ENCODE measurements at places on chromosomes 3 and 15.

DNA sequence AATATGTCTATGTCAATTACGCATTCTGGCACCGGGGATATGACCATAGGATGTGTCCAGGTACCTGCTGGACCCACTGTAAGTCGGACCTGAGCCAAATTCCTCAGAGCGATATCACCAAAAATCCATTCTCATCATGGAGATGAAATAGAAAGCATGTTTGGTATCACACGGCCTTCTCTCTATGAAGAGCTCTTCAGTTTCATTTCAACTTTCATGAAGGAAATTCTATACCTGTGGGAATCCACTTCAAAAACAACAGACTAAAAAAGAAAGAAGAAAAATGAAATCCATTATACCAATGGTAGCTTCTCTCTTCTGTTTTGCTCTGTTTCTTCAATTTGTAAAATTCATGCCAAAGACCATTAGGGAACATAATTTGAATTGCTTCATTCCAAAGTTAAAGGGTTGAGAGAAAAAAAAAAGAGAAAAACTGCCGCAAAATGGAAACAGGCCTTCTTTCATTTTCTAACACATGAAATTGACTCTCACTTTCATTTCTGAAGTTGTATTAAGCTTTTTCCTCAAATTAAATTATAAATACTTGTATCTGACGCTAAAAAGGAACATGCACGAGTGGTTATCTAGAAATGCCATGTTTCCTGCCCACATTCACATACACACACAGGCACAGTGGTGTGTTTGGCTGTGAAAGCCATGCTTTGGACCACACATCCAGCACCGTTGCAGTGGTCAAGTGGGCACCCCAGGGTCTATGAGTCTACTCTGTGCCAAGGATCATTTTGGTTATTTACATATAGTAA lies 46.9 kb upstream of the DIPK2A start:
- no peak for ATAC-seq

DNA sequence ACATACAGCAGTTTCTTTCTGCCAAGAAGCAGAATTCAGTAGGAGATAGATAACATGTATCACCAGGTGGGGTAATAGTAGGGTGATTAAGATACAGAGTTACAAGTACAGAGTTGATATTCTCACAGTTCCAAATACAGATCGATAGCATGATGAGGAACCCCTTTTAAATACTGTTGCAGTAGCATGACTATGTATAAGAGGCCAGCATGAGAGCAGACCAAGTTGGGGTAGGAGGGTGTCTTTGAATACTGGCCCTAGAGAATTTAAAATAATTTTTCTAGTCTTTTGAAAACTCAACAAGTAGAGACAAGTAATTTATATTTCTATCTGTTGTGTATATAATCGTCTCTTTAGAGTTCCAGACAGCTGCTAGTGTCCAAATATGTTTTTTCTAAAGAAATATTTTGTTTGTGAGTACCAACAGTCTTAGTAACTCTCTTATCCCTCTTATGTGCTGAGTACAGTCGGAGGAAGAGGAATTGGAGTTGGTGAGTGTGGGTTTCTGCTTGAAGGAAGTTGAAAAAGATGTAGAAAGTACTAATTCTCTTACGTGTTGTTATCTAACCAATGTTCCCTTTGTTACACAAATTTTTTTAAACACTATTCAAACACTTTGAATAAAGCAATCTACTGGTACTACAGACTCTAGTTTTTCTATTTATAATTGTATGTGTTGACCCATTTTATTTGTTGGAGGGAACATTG lies 30.2 kb downstream of the LYSMD4 start:
- peak; percentile 18 for ATAC-seq

DNA sequence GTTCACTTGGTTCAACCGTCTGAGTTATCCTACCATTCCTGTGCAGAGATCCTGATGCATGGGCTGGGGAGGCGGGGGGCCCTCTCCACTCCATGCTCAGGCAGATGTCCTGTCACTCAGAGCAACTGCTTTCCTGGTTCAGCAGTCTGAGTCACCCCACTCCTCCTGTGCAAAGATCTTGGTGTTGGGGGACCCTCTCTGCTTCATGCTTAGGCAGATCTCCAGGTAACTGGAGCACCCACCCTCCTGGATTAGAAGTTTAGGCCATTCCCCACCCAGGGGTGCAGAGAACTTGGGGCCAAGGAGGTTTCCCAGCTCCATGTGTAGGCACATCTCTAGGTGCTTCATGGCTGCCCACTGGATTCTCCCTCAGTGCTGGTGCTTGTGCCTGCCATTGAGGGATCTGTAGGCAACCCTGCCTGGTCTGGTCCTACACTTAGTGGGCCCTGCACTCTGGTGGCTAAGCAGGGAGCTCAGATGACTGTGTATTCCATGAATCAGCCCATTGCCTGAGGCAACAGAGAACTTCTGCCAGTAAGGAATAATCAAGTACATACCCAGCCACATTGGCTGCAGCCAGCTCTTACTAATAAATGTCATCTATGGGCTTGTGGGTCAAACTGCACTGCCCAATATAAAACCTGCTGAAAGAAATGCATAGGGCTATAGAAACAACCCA lies 465.4 kb upstream of the THBS1 start:
- ATAC-seq = no peak

DNA sequence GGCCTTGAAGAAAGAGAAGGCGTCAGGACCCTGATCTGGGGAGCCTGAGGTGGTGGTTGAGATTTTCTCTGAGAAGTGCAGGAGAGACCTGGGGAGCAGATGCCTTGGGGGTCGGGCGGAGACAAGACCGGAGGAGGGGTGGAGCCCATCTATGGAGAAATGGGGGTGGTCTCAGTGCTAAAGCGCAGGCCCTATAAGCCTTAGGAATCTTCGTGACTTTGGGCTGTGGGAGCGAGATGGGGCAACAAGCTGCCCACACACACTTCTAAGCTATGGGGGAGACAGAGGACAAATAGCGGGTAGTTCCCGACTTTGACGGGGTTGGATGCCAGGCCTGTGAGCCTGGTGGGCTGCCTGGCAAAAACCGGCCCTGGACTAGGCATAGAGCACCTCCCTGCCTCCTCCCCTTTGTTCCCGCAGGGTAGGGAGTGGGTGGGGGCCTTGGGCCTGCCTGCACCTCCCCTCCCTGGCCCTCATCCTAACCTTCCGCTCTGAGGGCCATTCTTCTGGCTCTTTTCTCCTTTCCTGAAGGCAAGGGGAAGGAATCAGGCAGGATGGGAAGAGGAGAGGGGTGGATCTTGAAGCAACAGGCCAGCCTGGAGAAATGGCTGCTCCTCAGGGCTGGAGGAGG lies 880 bp downstream of the NISCH start:
- peak; percentile 63 for ATAC-seq

GRCh38 chr3:184740509-184741258 lies 28.8 kb upstream of the MAGEF1 start:
- no peak for ATAC-seq

- ATAC-seq = no peak
Observed at GRCh38 chr15:61822511-61822910, 237.7 kb downstream of the VPS13C start.

GRCh38 chr3:124498891-124499290 lies 231.4 kb upstream of the UMPS start:
- no peak for ATAC-seq

DNA sequence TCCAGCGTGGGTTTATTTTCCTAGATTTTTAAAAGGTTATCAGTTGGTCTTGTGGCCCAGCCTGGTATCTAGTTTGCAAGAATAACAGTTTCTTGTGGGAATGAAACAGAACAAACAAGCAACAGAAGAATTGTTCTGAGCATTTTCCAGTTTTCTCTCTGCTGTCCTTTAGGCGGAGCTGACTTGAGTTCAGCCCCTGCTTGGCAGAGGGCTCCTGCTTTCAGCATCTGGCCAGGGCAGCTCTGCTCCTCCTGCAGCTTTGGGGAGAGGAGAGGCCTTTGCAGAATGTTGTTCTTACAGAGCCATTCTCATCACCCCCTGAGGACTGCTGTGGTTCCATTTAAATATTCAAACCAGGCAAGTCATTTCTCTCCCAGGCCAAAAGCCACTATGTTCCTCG lies 117.7 kb downstream of the ALDH1A2 start:
- no peak for ATAC-seq

DNA sequence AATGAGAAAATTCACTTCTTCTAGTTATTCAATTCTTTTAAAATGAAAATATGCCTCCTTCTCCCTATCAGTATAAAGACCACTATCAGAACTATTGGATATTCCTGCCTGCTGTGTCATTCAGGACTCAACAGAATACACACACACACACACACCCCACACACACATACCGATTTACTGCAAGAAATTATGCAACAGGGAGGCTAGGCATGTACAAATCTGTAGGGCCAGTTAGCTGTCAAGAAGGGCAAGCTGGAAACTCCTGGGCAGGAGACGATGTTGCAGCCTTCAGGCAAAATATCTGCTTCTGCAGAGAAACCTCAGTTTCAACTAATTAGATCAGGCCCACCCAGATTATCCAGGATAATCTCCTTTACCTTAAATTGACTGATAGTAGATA lies 13.9 kb upstream of the RYR3 start:
- ATAC-seq = no peak

GRCh38 chr15:62426387-62426956 lies 261.4 kb upstream of the C2CD4B start:
- no peak for ATAC-seq

- no peak for ATAC-seq
Observed at GRCh38 chr15:34258151-34258550, 33.3 kb downstream of the EMC4 start.

DNA sequence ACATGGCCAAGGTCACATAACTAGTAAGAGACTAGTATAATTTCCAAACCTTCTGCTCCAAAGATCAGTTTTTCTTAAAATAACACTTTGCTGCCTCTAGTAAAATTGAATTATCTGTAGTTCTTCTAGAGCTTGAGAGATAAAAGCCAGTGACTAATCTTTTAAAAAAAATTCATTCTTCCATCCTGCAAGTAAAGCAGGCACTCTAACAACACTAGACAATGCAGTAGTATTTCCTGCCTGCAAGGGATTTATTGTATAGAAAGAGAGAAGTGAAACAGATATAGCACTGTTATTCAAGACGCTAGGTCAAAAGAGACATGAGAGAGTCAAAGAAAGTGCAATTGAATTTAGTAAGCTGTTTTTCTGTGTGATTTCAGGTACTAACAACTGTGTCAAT lies 159.5 kb upstream of the TBC1D5 start:
- ATAC-seq = no peak

- ATAC-seq = no peak
Observed at GRCh38 chr3:116614795-116615362, 94.7 kb upstream of the TUSC7 start.

DNA sequence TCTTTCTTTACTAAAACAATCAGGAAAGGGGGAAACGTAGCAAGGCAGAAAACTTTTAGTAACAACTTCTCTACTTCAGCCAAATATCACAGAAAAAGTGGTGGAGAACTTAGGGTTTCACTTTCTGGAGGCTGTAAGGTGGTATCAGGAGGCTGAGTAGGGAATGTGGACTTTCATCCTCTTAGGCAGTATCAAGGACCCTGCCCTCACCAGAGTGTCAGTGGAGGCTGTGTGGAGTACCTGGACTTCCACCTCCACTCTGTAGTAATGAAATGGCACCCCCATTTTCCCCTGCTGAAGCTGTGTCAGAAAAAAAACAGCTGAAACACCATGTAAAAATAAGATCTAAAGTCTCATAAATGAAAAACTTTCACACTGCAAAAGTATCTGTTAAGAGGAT lies 11.2 kb upstream of the HHLA2 start:
- no peak for ATAC-seq

DNA sequence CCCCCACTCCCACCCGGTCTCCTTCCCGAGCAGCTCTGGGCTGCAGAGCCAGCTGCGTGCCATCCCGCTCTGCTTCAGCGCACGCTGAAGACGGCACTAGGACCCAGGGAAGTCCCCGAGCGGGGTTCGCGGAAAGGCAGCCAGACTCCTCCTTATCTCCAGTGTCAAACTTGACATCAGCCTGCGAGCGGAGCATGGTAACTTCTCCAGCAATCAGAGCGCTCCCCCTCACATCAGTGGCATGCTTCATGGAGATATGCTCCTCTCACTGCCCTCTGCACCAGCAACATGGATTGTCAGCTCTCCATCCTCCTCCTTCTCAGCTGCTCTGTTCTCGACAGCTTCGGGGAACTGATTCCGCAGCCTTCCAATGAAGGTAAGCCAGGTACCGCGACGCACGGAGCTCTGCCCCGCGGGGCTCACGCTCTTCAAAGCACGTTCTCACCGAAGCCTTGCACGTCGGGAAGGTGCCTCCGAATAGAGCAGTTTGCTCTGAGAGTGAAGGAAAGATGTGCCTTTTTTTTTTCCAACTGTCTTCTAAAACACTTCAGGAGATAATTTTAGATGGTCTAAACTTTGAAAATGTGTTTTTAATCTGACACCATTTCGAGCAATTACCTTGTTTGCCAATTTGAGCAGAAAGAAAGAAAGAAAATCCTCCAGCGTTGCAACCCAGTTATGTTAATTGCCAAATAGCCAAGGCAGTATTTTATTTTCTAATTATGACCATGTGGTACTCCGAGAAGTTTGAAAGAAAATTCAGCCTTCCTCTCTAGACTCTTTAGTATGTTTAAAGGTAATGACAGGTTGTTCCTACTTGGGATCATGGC lies at the start of gene EPHA3:
EPHA3 (plus strand) TSS at position 161 of the 830 bp plus-strand sequence; CDS start at position 289, 128 bp downstream.
- peak; percentile 77 for ATAC-seq

- no peak for ATAC-seq
Observed at GRCh38 chr3:133278260-133279043, 121.4 kb upstream of the BFSP2 start.

- ATAC-seq = no peak
Observed at GRCh38 chr3:43036621-43037423, 57.7 kb downstream of the GASK1A start.

DNA sequence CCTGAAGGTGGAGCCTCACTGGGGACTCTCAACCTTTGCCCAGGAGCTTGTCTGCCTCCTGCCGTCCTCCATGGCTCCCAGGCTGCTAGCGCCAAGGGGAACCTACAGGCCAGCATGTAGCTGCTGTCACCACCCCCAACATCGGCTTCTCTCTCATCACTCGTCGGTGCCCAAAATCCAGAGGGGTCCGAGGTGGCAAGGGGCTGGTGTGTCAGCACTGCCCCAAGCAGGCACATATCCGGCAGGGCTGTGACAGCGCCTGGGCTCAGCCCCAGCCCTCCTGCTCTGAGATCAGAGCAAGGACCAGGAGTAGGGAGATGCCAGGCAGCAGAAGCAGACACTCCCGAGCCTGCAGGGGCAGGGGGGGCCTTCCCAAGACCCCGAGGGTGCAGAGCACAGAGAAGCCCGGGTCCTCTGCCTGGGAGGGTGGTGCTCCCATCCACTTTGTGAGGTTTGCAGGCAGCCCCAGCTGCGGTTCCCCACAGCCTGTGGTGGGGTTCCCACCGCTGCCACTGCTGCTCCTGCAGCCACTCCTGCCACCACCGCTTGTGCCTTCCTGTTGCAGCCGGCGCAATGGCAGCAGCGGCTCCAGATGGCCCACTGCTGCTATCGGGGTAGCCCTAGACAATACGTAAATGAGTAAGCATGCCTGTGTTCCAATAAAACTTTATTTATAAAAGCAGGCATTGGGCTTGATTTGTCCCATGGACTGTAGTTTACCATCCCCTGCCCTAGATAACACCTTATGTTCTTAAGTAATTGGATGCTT lies 451.0 kb downstream of the EPHA6 start:
- no peak for ATAC-seq

- no peak for ATAC-seq
Observed at GRCh38 chr15:39581793-39582285, 960 bp downstream of the THBS1 start.

- no peak for ATAC-seq
Observed at GRCh38 chr3:23170291-23170690, 32.8 kb upstream of the UBE2E2 start.
